HCEC 1CT (cell line): ENCODE measurements at places on chromosomes 4 and X.

GRCh38 chr4:184329235-184329634 lies 111.6 kb upstream of the ENPP6 start:
- no peak for DNase-seq

GRCh38 chr4:85474818-85475630 lies at the start of gene ARHGAP24:
TSS of gene ARHGAP24 (plus strand) at chr4:85475150.
- DNase-seq: peak; percentile 93

- DNase-seq: peak; percentile 29
Measured at GRCh38 chr4:10115797-10116568, 616 bp downstream of the WDR1 start.

DNA sequence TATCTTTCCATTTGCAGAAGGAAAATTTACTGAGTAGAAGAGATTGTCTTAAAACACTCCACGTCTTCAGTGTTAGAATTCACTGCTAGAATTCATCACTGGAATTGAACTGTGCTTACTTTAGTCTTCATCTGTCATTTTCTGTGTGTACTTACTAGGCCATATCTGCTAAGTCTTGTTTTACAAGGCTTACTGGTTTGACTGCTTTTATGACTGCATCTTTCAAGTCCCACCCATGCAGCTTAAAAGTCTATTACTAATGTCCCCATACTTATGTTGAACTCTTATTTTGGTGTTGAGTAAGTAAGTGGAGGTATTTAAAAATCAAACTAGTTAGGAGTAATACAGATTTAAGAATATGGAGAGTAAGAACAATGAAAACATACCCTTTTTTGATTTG lies 14.6 kb downstream of the CLCN3 start:
- DNase-seq: no peak

GRCh38 chrX:397575-397974 lies 10.9 kb upstream of the PPP2R3B start:
- DNase-seq: peak; percentile 28

GRCh38 chr4:56086073-56086541 lies 137.4 kb downstream of the CEP135 start:
- no peak for DNase-seq

- no peak for DNase-seq
Measured at GRCh38 chrX:69670001-69670555, 54.2 kb downstream of the EDA start.

- no peak for DNase-seq
Measured at GRCh38 chr4:107826421-107826980, 1.8 kb downstream of the SGMS2 start.

DNA sequence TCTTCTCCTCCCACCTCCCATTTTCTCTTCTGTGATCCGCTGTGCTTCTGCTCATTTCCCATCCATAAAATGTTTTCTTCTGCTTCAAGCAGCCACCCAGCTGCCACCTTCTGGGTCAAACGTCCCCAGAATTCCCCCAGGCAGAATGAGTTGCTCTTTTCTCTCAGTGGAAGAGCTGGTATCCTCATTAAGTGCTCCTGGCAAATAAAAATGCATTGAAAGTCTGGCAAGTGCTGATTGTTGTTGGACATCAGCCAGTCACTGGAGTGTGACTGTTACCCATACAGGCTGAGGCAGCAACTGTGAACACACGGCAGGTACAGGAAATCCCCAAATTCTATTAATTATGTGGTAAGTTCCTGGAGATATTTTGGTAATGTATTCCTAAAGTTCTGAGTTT lies 52.6 kb downstream of the LIMCH1 start:
- DNase-seq: no peak

DNA sequence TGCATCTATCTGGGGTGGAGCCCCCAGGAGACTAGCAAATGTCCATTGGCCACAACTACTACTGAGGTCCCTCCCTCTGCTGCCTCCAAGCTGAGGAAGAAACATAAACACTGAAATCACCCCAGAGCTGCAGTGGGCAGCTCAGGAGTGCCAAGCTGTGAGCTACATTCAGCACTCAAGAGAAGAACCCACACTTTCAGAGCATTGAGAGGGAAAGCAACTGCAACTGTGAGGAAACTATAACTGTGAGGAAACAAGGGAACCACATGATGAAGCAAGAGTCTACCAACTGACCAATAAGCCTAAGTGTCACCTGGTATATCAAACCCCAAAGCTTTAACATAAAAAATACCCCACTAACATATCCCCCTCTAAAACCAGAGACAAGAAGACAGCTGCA lies 373.5 kb upstream of the TACR3 start:
- DNase-seq: no peak

DNA sequence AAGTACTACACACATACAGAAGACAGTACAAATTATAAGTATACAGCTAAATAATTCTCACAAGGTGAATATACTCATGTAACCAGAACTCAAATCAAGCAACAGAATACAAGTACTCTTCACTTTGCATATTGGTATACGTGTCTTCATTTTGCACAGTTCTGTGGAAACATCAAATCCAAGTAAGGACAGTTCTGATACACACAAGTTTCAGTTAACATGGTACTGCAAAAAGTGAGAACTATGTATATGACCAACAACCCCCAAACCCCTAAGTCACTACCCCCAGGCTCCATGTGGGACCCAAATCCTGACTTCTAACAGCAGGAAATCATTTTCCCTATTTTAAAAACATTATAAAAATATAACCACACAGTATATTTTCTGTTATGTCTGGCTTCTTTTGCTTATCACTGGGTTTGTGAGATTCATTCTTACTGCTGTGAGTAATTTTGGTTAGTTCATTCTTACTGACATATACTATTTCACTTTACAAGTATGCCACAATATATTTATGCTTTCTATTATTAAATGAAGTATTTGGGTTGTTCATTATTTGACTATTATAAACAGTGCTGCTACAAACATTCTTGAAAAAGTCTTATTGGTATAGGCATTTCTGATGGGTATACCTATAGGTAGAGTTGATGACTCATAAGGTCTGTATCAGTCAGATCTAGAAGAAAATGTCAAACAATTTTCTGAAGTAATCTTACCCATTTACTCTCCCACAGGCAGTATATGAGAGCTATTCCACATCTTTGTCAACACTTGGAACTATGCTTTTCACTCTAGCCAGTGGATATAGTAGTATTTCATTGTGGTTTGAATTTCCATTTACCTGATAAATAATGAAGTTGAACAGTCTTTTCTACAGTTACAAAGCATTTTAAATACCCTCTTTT lies 47.0 kb downstream of the SCLT1 start:
- DNase-seq: no peak

- no peak for DNase-seq
Measured at GRCh38 chrX:154123241-154124219, 20.5 kb upstream of the OPN1LW start.

GRCh38 chrX:40700640-40701342 lies 34.6 kb downstream of the MED14 start:
- DNase-seq: no peak

- DNase-seq: no peak
Measured at GRCh38 chrX:104539081-104539480, 26.9 kb upstream of the IL1RAPL2 start.

- DNase-seq: no peak
Measured at GRCh38 chr4:72744103-72744725, 175.2 kb upstream of the ADAMTS3 start.

GRCh38 chrX:30521440-30522182 lies 56.0 kb downstream of the TASL start:
- peak; percentile 3 for DNase-seq

DNA sequence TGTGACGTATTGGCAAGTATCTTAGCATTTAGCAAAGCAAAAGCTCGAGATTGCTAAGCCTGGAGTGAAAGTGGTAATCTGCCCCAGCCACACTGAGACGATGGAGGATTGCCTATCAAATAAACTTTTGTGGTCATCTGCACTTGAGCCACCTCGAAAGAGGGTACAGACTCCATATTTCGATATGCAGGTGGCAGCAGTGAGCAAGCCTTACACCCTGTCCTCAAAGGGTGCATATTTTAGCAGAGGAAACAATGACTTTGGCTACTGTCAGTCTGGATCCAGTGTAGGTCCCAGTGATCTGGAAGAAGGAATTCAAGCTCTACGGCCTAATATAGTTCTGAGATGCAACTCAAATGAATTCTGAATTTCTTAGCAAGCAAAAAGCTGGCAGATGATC lies 153.9 kb downstream of the ATG4A start:
- DNase-seq: no peak

GRCh38 chr4:85391071-85391470 lies 83.9 kb upstream of the ARHGAP24 start:
- DNase-seq: no peak

- no peak for DNase-seq
Measured at GRCh38 chr4:79431839-79432238, 23.8 kb upstream of the GK2 start.

- DNase-seq: no peak
Measured at GRCh38 chr4:52045028-52045427, 6.1 kb upstream of the SPATA18 start.

GRCh38 chr4:71689822-71690221 lies 94.1 kb downstream of the GC start:
- DNase-seq: no peak

- peak; percentile 26 for DNase-seq
Measured at GRCh38 chrX:48945517-48946348, 11.7 kb downstream of the OTUD5 start.

- no peak for DNase-seq
Measured at GRCh38 chr4:119833611-119834010, 205.0 kb upstream of the PDE5A start.

GRCh38 chr4:156085100-156085499 lies 131.4 kb upstream of the CTSO start:
- DNase-seq: no peak

- DNase-seq: peak; percentile 54
Measured at GRCh38 chr4:173793937-173794510, 264.0 kb upstream of the HAND2 start.

GRCh38 chrX:105759598-105759997 lies 62.7 kb upstream of the NRK start:
- DNase-seq: no peak

DNA sequence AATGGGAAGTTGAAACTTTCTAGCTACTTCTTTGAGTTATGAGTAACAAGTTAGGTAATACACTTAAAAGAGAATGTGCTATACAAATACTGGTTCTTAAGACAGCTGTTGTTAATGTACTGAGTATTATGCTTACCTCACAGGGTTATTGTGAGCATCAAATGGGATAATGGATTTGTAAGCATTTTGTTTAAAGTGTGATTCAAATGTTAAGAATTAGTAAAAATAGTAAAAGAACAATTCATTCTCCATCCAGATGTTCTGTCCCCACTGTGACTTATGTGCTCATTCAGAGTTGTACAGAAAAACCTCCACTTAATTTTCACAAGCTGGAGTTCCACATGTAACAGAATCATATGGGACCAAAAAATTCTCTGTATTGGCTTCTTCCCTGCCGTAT lies 63.6 kb downstream of the AR start:
- peak; percentile 79 for DNase-seq

GRCh38 chrX:12401252-12401651 lies 263.0 kb downstream of the FRMPD4 start:
- DNase-seq: no peak

DNA sequence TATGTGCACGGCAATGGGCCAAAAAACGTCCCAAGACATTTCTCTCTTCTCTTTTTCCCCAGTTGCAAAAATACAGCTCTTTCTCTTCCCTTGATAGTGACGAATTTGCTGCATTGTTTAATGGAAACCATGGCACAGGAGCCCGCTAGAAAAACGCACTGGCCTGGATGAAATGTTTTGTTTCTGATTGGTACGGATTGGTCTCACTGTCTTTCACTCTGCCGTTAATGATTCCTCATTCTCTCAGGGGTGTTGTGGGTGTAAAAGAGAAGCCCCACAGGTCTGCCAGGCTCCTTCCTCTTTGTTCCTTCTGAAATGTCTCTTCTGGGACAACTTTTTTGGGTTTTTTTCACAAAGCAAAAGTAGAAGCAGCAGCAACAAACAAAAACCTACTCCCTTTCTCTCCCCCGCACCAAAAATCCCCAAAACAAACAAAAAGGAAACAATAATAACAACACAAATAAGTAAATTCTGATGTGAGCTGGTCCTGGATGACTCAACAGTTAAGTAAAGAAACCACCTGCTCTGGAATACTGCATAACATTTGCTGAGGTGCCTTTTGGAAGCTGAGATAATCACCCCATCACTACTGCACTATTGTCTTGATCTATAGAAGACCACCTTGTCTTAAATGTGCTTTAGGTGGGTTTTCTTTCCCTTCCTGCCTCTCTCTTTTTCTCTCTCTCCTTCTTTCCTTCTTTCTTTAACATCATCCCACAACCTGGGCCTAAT lies 89.8 kb downstream of the PLAC1 start:
- DNase-seq: no peak

DNA sequence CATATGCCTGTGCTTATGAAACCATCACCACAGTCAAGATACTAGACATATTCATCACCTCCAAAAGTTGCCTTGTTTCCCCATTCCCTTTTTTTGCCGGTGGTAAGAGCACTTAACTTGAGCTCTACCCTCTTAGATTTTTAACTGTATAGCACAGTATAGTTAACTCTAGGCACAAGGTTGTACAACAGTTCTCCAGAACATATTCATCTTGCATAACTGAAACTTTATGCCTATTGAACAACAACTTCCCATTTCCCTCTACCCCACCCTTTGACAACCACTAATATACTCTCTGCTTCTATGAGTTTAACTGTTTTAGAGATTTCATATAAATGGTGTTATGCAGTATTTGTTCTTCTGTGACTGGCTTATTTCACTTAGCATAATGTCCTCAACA lies 119.3 kb downstream of the ASB9 start:
- no peak for DNase-seq

GRCh38 chr4:122992057-122992456 lies 69.7 kb upstream of the NUDT6 start:
- peak; percentile 2 for DNase-seq

DNA sequence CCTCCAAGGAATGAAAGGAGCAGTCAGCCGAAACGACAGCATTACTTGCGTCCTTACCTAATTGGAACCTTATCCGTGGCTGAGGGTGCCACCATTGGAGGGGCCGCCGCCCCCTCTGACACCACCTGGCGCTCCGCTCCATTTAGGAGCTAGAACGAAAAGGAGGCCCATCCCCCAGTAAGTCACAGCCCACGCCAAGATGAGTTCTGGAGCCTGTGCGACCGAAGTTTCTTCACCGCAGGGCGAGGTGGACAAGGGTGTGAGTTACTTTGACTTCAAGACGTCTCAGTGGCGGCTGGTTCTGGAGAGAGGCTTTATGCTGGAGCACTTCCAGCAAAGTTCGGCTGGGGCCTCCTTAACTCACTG lies 729 bp upstream of the IRF2 start:
- peak; percentile 12 for DNase-seq

DNA sequence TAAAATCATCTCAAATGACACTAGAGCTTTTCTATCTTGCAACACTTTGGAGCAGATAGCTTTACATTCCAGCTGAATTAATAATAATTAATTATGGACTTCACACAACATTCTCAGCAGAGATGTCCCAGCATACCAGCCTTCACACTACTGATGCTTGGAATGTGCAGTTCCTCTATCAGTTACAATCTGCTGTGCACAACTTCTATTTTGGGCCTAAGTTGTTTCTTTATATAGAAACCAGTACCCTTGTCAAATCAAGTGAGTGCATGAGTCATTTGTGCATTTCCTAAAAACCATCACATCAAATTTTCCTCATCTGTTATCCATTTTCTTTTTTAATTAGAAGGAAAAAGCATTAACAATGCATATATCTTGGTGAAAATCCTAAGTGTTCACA lies 8.8 kb upstream of the RASL11B start:
- peak; percentile 73 for DNase-seq
